ENCODE measurements at places on chromosomes 12 and 14. TPM values are rescaled to one million over a fixed set of nuclear protein-coding genes. Genes with fewer than 3 reads are reported as not detected.
A peak's percentile ranks its signal among the peaks of the same experiment; 100 is the strongest.

The ITGB7 gene
- 1.0 TPM for total RNA-seq

The DHRS7 gene
- total RNA-seq: 71.4 TPM

The PZP gene
- not detected for total RNA-seq

The EML1 gene
- total RNA-seq: 9.5 TPM

- H3K27ac ChIP-seq: no peak overlapping the region
- no peaks in the 10 kb centered on the region for H3K27me3 ChIP-seq
- peaks cover 5% of the 10 kb centered on the region for H3K36me3 ChIP-seq
- H3K4me1 ChIP-seq: no peaks in the 10 kb centered on the region
Measured at GRCh38 chr14:25516838-25517237, 466.9 kb upstream of the STXBP6 start.

DNA sequence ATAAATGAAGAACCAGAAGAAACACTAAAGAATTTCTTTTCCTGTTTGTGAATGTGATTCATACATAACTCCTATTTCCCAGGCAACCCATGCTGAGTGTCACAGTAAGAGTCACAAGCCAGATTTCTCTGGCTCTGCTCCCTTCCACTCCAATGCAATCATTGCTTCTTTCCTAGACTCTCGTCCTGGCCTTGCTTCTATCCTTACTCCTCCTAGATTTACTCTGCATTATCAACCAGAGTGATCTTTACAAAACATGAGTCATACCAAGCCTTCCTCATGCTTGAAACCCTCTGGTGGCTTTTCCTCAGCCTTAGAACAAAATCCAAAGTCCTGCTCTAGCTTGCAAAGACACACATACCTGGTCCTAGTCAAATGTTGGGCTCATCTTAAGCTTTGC, 13.3 kb downstream of the IL22 start:
- peak; percentile 67 for DNase-seq
- no peaks in the 10 kb centered on the region for H3K36me3 ChIP-seq
- peaks cover 26% of the 10 kb centered on the region for H3K4me1 ChIP-seq

DNA sequence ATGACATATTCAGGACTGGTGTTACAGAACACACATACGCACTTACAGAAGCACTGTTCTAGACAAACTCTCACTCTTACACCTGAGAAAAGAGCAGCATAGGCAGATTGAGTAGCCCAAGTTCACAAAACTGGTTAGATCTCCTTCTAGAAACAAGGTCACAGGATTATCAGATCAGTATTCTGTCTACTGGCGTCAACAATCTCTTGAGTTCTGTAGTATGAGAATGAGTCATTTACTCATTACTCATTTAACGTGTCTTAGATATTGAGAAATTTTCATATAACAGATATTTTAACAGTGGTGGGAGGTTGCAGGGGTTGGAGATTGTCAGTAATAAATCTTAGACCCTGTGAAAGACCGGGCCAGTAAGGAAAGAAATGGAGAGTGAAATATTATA, 2.8 kb upstream of the TSPAN8 start:
- DNase-seq: peak; percentile 56
- H3K27ac ChIP-seq: no peak overlapping the region
- no peaks in the 10 kb centered on the region for H3K36me3 ChIP-seq
- H3K4me1 ChIP-seq: peaks cover 13% of the 10 kb centered on the region
- no peaks in the 10 kb centered on the region for H3K27me3 ChIP-seq

DNA sequence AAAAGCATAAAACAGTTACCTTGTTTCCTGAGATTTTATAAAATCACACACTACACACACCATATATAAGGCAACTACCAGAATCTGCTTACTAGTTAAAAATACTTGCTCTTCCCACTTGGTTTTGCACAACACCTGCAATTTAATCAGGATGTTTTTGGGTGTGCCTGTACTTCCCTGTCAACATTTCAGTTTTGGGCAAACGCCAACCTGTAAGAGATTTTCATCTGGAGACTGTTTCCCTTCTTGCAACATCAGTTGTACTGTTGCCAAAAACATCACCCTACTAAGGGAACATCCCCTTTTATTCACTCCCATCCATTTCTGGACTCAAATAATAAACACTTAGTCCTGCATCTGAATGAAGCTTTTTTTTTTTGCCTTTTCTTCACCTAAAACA, 172.3 kb downstream of the DUSP6 start:
- no peaks in the 10 kb centered on the region for H3K27me3 ChIP-seq
- no peaks in the 10 kb centered on the region for H3K36me3 ChIP-seq
- peak overlapping the region; percentile 64 for H3K4me3 ChIP-seq
- DNase-seq: peak; percentile 100

GRCh38 chr14:104171029-104171697, 32.8 kb downstream of the KIF26A start:
- no peaks in the 10 kb centered on the region for H3K27me3 ChIP-seq
- H3K4me3 ChIP-seq: no peak overlapping the region
- no peak overlapping the region for H3K27ac ChIP-seq
- peak; percentile 5 for DNase-seq
- H3K36me3 ChIP-seq: no peaks in the 10 kb centered on the region
- H3K4me1 ChIP-seq: no peaks in the 10 kb centered on the region

DNA sequence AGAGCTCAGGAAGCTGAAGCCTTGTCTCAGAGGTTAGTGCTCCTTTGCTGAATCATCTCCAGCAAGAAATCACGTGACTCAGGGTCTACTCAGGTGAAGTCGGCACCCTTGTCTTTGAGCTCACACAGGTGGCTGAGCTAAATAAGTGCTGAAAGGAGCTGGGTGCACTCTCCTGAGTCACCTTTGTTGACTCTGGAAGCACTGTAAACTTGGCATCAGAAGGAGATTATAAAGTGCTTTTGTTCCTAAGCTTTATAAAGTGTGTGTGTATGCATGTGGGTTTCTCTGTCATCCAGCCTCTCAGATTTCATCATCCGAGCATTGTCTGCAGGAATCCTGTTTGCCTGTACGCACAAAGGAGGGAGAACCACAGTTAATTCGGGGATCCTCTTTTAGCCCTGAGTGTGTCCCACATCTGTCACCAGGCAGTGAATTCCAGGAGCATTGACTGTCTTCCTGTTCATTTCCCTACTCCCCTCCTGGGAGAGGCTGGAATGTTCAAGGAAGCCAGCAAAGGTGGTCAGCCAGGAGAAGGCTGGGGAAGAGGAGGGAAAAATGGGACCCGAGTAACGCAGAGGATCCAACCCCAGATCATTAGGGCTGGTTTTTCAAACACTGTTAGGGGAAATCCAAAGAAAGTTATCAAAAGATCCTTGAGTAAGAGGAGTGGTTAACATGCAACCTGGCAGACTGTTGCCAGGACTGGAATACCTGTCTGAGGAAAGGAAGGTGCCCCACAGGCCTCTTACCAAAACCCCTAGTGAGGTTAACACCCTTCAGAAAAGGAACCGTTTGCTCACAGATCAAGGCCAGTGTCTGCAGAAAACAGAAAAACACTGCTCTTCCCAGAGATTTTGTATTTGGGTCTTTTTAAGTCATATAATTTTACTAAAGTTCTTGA, 157.5 kb upstream of the HIF1A start:
- H3K27ac ChIP-seq: peak overlapping the region; percentile 88
- H3K4me3 ChIP-seq: peak overlapping the region; percentile 10
- peaks cover 32% of the 10 kb centered on the region for H3K4me1 ChIP-seq
- peak; percentile 97 for DNase-seq
- H3K36me3 ChIP-seq: no peaks in the 10 kb centered on the region

DNA sequence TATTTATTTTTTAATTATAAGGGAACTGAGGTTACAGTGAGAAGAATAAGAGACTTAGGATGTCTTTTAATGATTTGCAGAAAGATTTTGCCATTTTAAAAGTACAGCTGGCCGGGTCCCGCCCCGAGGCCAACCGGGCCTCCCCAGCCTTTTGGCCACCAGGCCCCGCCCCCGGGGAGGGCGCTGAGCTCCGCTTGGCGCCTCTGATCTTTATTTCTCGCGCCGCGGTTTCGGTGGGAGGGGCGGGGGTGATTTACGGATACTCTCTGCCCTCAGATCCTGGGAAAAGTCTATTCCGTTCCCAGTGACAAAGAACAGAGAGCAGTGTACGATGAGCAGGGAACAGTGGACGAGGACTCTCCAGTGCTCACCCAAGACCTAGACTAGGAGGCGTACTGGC, 17.7 kb downstream of the ZFYVE26 start:
- peaks cover 57% of the 10 kb centered on the region for H3K36me3 ChIP-seq
- no peaks in the 10 kb centered on the region for H3K4me1 ChIP-seq
- H3K27me3 ChIP-seq: no peaks in the 10 kb centered on the region
- H3K4me3 ChIP-seq: no peak overlapping the region
- no peak for DNase-seq

GRCh38 chr14:34129927-34130552, 179.2 kb upstream of the EGLN3 start:
- no peaks in the 10 kb centered on the region for H3K27me3 ChIP-seq
- no peak for DNase-seq

- no peak overlapping the region for H3K27ac ChIP-seq
- no peaks in the 10 kb centered on the region for H3K27me3 ChIP-seq
- no peak overlapping the region for H3K4me3 ChIP-seq
- DNase-seq: no peak
- no peaks in the 10 kb centered on the region for H3K36me3 ChIP-seq
Measured at GRCh38 chr12:93056971-93057535, 128.0 kb upstream of the EEA1 start.

GRCh38 chr12:109461049-109461845, 15.9 kb downstream of the KCTD10 start:
- no peak for DNase-seq
- no peaks in the 10 kb centered on the region for H3K27me3 ChIP-seq
- H3K4me3 ChIP-seq: peak overlapping the region; percentile 41

GRCh38 chr14:36947362-36947761, 225.0 kb downstream of the SLC25A21 start:
- no peak overlapping the region for H3K27ac ChIP-seq
- DNase-seq: no peak
- peaks cover 21% of the 10 kb centered on the region for H3K4me1 ChIP-seq
- H3K36me3 ChIP-seq: no peaks in the 10 kb centered on the region
- H3K27me3 ChIP-seq: no peaks in the 10 kb centered on the region

DNA sequence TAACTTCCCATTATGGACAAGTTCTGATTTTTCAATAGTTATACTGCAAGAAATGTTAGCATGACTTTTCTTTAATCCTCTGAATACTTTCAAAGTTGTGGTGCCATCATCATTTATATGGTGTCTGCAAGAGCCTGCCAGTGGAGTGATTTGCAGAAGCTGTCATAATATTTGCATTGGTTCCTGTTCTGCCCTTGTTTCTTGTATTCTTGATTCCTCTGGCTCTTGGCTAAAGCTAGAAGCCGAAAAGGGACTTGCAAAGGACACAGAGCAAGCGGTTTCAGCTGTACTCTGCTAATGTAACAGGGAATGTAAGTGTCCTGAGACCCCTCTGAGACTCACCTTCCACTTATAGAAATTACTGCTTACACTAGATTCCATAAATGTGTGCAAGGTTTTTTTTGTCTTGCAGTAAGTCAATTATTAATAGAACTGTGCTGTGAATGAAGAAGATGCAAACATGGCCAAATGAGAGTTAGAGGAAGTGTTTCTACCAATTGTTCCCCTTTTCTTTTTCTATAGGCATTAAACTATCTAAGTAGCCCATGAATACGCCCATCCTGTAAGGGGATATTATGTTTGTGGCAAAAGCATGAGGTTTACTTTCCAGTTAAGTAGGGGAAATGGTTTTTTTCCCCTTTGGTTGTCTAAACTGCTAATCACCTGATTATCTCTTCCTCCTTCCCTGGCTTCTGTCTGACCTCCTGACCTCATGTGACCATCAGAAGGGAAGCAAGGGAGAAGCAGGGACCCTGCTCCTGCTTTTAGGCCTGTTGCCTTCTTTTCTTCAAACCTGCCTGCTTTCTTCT, 5.3 kb downstream of the DYRK4 start:
- H3K36me3 ChIP-seq: no peaks in the 10 kb centered on the region
- no peak for DNase-seq
- no peaks in the 10 kb centered on the region for H3K4me1 ChIP-seq

DNA sequence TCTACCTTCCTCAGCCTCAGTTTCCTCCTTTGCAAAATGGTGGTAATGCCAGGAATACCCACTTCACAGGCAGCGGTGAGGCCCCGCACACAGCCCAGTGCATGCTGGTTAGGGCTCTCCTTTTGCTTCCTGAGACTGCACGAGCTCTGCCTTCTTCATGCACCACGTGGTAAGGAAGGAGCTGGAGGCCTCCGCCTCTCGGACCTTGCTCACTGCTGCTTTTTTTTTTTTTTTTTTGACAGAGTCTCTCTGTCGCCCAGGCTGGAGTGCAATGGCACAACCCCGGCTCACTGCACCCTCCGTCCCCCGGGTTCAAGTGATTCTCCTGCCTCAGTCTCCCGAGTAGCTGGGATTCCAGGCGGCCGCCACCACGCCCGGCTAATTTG, 18.1 kb downstream of the TAMALIN start:
- DNase-seq: no peak
- H3K36me3 ChIP-seq: no peaks in the 10 kb centered on the region
- H3K4me1 ChIP-seq: peaks cover 11% of the 10 kb centered on the region
- no peak overlapping the region for H3K27ac ChIP-seq
- H3K4me3 ChIP-seq: no peak overlapping the region

GRCh38 chr12:12908252-12908651, 16.9 kb downstream of the GPRC5A start:
- no peak for DNase-seq
- H3K27ac ChIP-seq: no peak overlapping the region
- H3K4me3 ChIP-seq: no peak overlapping the region
- H3K4me1 ChIP-seq: peaks cover 26% of the 10 kb centered on the region
- no peaks in the 10 kb centered on the region for H3K27me3 ChIP-seq
- H3K36me3 ChIP-seq: peaks cover 66% of the 10 kb centered on the region

DNA sequence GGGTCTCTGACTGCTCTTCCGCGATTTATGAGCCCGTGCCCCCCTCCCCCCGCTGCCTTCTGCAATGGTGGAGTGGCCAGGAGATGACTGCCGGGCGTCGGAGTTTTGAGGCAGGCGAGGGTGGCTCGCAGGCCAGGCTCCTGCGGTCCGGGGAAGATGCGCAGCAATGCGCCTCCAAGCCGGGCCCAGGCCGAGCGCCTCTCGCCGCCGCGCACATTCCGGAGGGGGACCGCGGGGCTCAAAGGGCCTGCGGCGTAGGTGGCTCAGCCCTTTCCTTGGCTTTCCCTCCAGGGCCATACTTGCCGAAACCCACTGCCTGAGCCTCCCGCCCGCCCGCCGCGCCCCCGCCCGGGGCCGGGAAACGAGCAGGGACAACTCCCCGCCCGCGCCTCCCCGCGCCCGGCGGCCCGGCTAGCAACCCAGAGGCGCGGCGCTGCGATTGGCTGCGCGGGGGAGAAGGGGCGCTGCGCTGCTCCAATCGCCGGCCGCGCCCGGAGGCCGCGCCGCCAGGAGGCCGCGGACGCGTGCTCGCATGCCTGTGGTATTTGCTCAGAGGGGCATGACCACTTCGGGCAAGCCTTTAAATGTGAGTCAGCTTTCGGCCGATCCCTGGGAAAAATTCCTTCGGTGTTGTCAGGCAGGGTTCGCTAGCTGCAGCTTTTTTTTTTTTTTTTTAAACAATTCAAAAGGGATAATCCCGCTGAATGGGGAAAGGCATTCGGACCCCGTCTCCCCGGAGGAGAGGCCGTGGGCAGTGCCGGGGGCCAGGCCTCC, 157.9 kb upstream of the PARP11 start:
- H3K36me3 ChIP-seq: no peaks in the 10 kb centered on the region
- H3K4me3 ChIP-seq: peak overlapping the region; percentile 62
- H3K4me1 ChIP-seq: peaks cover 19% of the 10 kb centered on the region

GRCh38 chr14:102899516-102899900, 23.0 kb upstream of the AMN start:
- DNase-seq: no peak
- H3K4me1 ChIP-seq: no peaks in the 10 kb centered on the region
- H3K4me3 ChIP-seq: no peak overlapping the region
- H3K27me3 ChIP-seq: no peaks in the 10 kb centered on the region

Data from MCF 10A (cell line).